ENCODE measurements at places on chromosomes 1 and 21. TPM values are rescaled to one million over a fixed set of nuclear protein-coding genes. Genes with fewer than 3 reads are reported as not detected.

Gene FGR
- not detected for total RNA-seq

Gene TFF2
- total RNA-seq: 1.2 TPM

Gene CLEC20A
- total RNA-seq: not detected

DNA sequence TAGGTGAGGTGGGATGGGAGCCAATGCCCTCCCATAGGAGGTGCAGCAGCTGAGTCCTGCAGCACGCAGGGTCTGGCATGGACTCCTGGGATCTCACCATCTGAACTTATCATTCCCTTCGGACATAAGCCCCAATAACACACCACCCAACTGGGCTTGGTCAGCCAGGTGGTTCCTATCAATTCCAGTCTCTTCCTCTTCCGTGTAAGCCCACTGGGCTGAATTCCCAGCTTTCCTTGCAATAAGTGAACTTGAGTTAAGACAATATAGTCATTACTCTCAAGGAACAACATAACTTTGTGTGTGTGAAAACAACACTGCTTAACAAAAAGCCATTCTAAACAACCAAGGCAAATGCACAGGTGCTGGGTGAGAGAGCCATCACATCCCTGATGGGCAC lies 86.6 kb upstream of the EDN2 start:
- H3K36me3 ChIP-seq: no peaks in the 10 kb centered on the region
- H3K4me3 ChIP-seq: no peak overlapping the region
- no peaks in the 10 kb centered on the region for H3K4me1 ChIP-seq
- H3K27me3 ChIP-seq: no peaks in the 10 kb centered on the region
- DNase-seq: no peak
- no peak overlapping the region for H3K27ac ChIP-seq

DNA sequence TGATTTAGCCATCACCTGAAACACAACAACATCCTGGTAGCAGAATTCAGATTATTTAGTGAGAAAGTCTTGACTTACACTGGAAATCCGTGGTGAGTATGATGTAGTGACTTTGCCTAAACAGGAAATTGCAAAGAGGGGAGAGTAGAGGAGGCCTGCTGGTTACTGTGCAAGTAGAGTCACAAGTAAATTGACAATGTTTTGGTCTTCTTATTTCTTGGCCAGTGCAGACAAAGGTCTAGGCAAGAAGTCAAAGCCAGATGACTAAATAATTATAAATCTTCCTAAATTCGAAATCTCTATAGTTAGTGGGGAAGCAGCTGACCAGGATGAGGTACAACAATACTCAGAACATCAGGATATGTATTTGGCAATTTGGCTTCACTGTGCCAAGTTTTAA lies 159.5 kb upstream of the KCTD3 start:
- H3K27ac ChIP-seq: no peak overlapping the region
- H3K4me1 ChIP-seq: no peaks in the 10 kb centered on the region
- no peak overlapping the region for H3K4me3 ChIP-seq
- H3K36me3 ChIP-seq: no peaks in the 10 kb centered on the region
- no peak for DNase-seq

- H3K4me1 ChIP-seq: no peaks in the 10 kb centered on the region
- no peaks in the 10 kb centered on the region for H3K36me3 ChIP-seq
- DNase-seq: no peak
- H3K27ac ChIP-seq: no peak overlapping the region
- H3K27me3 ChIP-seq: no peaks in the 10 kb centered on the region
Observed at GRCh38 chr1:46607345-46608130, 3.5 kb upstream of the MKNK1 start.

DNA sequence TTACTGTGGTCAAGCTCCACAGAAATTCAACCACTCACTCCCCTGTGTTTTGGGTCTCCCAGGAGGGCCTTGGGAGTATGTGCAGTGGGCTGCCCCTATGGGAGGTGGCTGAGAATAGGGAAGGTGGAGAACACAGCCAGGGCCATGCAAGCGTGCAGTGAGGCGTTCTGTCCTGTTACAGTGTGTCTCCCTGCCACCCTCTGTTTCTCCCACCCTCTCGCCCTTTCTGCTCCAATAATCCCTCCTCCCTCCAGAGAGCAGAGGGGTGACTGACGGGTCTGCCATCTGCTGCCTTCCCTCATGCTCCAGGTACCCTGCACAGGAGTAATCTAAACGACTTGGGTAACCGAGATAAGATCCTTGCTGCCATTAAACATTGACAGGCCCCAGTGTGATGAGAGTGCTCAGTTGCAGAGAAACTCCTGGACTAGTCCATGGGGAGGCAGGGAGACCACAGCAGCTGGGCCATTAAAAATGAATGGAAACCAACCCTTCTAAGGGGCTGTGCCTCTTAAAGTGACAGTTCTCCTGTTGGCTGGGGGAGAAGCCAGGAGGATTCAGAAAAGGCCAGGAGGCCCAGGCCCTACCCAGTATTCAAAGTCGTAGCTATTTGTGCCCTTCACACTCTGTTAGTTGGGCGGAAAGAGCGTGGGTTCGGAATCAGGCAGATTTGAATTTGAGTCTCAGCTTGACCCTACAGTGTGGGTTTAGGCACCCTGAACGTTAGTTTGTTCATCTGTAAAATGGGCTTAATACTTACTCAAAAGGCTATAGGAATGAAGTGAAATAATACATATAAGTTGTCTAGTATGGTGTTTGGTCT lies 22.4 kb upstream of the BTG2 start:
- H3K36me3 ChIP-seq: no peaks in the 10 kb centered on the region
- no peaks in the 10 kb centered on the region for H3K27me3 ChIP-seq

GRCh38 chr1:94819945-94820746 lies at the start of gene SLC44A3:
TSS of gene SLC44A3 (plus strand) at chr1:94820357. CDS start at chr1:94820452, 95 bp downstream.
- no peaks in the 10 kb centered on the region for H3K27me3 ChIP-seq
- peak within 1 kb of the TSS; percentile 81 for H3K4me3 ChIP-seq
- no peaks in the 10 kb centered on the region for H3K36me3 ChIP-seq
- H3K27ac ChIP-seq: peak within 1 kb of the TSS; percentile 85
- peak; percentile 70 for DNase-seq

GRCh38 chr1:175512637-175513412 lies 230.6 kb downstream of the TNR start:
- H3K36me3 ChIP-seq: no peaks in the 10 kb centered on the region
- 0 out of 2 replicates have a peak, but pooled peaks cover 1% of the 10 kb centered on the region for H3K27me3 ChIP-seq
- H3K27ac ChIP-seq: no peak overlapping the region
- H3K4me1 ChIP-seq: no peaks in the 10 kb centered on the region
- DNase-seq: no peak

Data from Caco-2 (cell line).